ENCODE measurements at places on chromosomes 1 and 21.

DNA sequence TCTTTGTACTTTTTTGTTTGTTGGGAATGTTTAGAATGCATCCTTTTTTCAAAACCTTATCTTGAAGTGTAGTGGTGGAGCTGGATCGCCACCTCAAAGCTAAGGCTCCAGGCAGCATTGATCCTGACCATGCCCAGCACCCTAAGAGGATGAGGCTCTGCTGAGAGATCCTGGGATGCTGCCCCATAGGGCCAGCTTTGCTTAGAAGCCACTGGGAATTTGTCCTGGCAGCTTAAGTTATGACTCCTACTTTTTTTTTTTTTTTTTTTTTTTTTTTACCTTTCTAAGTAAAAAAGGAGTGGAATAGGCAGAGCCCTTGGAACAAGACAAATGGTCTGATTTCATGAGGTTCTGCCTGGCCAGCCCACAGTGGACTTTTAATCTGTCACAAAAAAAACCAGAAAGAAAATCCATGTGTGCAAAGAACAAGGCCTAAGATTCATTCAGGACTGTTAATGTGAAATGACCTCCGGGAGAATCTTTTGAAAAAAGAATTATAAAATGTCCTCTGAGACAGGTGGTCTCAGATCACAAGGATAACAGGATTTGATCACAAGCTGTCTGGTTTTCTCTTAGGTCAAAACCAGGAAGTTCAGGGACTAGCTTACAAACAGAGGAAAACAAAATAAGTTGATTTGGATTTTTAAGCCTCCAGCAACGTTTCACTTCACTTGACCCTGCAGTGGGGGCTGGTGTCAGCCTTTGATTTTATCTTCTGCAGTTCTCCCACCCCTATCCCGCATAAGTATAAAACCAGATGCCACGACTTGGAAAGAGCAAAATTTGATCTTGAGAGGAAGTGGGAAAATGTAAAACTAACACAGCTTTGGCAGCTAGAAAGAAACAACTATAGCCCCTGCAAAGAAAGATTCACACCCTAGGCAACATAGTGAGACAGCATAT lies 25.9 kb upstream of the RAP1A start:
- no peak for DNase-seq

DNA sequence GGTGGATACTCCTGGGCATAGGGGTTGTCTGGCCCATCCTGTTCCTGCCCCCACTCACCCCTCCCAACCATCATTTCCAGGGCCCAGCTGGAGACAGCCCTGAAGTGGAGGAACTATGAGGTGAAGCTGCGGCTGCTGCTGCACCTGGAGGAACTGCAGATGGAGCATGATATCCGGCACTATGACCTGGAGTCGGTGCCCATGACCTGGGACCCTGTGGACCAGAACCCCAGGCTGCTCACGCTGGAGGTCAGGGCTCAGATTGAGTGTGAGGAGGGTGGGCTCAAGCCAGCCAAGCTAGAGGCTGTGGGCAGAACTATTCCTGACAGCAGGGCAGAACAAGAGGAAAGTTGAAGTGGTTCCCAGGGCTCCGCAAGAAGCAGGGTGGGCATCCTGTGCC lies 14.2 kb downstream of the RHOC start:
- no peak for DNase-seq

DNA sequence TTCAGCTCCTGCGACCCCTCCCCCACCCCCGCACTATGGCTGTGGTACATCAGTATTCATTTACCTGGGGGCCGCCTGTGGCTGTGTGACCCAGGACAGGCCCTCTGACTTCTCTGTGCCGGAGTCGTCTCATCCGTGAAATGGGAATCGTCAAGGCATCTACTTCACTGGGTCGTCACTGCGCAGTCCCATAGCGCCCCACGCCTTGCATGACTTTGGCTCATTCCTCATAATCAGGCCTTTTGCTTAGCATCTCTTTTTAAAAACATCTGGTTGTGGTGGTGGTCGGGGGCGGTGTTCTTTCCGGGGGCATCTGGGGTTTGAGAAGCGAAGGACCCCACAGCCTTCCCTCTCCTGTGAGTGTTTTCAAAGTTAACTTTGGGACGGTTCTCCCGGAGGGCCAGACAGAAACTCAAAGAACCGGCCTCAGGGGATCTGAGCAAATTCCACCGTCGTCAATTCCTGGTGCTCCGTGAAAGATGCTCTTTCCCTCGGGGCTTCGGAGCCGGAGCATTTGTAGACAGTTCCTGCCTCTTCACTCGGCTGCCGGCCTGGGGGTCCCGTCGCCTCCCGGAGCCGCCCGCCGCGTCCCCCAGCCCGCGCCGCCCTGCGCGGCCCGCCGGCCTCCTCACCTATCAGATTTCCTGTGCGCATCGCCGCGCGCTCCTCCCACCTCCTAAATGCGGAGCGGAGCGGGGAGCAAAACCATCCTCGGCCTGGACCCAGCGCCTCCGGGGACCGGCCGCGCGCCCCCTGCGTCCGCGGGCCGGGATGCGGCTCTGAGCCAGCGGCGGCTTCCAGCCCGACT lies at the start of gene B3GALT5:
B3GALT5 (plus strand) TSS at position 708 of the 808 bp plus-strand sequence. CDS start 47,620 bp downstream, outside the sequence.
- DNase-seq = no peak

DNA sequence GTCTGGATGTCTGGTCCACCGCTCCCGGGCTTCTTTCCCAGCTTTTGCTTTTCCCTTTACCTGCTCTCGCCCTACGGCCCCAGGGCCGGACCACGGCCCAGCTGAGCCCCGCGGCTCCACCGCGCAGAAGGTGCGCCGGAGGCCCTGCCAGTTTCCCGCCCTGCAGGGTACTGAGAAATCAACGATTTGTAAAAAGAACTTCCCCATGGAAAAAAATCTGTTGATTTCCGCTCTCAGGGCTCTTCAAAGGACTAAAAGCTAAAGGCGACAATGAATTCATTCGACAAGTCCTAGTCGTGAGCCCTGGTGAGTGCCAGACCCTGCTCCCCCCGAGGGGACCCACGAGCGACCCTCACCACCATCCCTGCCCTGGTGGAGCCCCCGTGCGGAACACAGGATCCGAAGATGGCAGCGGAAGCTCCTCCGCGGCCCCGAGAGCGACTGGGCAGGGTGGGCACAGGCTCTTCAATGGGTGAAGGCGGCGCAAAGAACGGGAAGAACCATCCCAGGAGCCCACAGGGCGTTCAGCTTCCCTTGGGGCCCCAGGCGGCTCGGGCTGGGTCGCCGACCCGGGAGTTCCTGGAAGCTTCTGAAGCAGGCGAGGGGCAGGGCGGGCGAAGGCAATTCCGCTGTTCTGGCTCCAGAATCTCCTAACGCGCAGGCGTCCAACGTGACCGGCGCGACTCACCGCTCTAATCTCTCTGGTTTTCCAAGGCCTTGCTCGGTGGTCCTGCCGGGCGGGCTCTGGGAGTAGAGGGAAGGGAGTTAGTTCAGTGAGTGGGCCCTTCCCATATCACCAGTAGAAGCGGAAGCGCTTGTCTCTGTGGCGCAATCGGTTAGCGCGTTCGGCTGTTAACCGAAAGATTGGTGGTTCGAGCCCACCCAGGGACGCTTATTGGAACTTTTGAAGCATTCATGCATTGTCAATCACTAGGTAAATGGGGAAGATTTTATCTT lies 6.6 kb upstream of the RNU1-2 start:
- peak; percentile 66 for DNase-seq

- no peak for DNase-seq
Observed at GRCh38 chr21:41614511-41614910, 106.6 kb upstream of the TMPRSS2 start.

- DNase-seq = peak; percentile 58
Observed at GRCh38 chr1:1677718-1678580, 14.6 kb downstream of the SLC35E2B start.

DNA sequence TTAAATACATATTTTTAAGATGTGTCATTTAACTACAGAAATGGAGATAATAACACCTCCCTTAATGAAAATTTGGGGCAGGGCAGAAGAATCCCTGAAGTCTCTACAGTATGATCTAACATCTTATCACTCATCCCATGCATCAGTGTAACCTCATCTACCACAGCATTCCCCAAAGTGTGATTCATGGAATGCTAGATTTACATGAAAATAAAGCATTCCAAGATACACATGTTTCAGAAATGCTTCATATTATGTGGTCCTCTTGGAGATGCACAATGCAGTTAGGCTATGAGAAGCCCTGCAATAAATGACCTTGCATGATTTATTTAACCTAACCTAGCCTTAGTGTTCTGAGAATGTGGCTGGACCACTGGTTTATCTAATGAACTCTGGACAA lies 166.9 kb upstream of the SYT6 start:
- no peak for DNase-seq

DNA sequence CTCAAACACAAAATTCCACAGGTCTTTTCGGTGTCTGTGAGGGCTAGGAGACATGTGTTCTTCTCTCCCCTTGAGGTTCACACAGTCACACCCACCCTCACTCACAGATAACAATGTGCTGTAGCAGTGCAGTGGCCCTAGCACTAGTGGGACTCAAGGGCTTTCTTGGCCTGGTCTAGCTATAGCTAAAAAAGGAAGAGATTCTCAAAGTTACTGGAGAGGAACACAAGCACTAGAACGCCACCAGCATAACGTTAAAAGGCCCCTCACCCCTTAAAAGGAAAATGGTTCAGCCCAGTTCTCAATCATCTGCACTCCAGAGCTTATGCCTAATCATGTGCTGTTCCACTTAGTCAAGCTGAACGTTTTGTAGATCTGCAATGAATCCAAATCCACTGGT lies 39.5 kb downstream of the RGS8 start:
- no peak for DNase-seq

GRCh38 chr1:9473032-9473807 lies 66.0 kb upstream of the SLC25A33 start:
- DNase-seq = no peak

- DNase-seq = no peak
Observed at GRCh38 chr1:82330330-82330729, 529.6 kb downstream of the ADGRL2 start.

- DNase-seq = peak; percentile 71
Observed at GRCh38 chr1:46724991-46725735, 6.2 kb upstream of the EFCAB14 start.

GRCh38 chr1:65762081-65762862 lies 30.4 kb upstream of the PDE4B start:
- DNase-seq = no peak

DNA sequence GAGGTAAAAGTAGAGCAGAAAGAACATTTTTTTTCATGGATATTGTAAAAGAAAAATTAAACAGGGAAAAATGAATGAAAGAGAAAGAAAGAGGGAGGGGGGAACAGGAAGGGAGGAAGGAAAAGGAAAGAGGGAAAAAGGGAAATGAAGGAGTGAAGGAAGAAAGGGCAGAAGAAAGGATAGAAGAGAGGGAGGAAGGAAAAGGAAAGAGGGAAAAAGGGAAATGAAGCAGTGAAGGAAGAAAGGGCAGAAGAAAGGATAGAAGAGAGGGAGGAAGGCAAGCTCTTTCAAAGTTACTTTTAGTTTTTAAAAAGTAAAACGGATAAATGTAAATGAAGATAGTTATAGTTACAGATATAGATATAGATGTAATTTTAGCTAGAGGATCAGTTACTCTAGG lies 1676.7 kb downstream of the MRPL39 start:
- no peak for DNase-seq

GRCh38 chr1:177032434-177032833 lies 132.1 kb downstream of the ASTN1 start:
- DNase-seq = no peak

GRCh38 chr1:1620433-1621139 lies 5.3 kb downstream of the MIB2 start:
- DNase-seq = no peak

All from activated naive CD4-positive, alpha-beta T cell treated with Interleukin-2 at 50 U/mL for 16 hours (primary cell).